B cell (primary cell): ENCODE measurements at places on chromosomes 16 and 17.
A peak's percentile ranks its signal among the peaks of the same experiment; 100 is the strongest.

- no peak for DNase-seq
Measured at GRCh38 chr16:72211110-72211509, 39.2 kb upstream of the PMFBP1 start.

- no peak for DNase-seq
Measured at GRCh38 chr16:12311877-12312276, 335.3 kb downstream of the SNX29 start.

- DNase-seq = peak; percentile 59
Measured at GRCh38 chr16:89256651-89257254, 39.2 kb downstream of the ZNF778 start.

- no peak for DNase-seq
Measured at GRCh38 chr16:12168074-12169000, 191.8 kb downstream of the SNX29 start.

DNA sequence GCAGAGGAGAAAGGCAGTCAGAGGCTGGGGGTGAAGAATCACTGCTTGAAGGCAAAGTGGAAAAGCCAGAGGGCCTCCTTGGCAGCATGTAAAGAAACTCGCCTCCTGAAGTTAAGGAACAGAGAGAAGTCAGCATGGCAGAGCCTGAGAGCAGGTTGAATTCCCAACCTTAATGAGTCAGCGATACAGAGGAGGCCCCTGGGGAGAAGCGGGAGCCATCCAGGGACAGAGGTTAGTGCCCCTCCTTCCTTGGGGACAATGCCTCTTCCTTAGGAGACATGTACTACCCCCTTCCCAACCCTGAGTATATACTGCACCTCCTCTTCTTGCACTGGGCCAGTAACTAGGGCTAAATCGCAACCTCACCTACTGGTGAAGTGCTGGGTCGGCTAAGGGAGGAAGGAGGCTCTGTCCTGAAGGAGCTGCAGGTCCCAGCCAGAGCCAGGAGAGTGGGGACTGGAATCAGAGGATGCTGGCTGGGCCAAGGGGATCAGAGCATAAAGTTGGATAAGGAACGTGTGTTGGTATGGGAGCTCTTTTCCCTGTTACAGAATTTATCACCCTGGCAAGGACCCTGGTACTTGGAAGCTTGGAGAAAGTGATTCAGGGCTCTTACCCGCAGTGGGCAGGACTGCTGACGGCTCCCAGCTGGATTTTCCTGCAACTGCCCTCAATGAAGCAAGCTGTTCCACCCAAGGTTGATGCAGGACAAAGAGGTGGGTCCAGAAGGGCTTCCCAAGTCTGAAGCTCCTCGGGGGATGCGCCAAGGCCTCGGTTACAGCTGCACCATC is 5.4 kb upstream of the AANAT start:
- no peak for DNase-seq

DNA sequence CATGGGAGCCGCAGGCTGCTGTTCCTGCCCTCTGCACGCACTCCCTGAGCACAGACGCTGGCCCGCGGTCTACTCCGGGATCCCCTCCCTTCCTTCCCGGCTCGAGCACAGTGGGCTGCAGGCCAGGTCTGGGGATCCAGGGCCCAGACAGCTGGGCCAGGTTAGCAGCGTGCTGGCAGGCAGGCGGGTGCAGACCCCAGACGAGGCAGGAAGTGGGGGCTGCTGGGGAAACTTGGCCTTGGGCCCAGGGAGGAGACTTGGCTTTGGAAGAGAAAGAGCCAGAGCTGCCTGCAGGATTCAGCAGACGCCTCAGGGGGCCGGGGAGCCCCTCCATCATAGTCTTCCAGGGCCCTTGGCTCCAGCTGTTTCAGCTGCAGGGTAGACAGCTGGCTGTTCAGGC is 30.2 kb upstream of the ABCC3 start:
- no peak for DNase-seq

- DNase-seq = no peak
Measured at GRCh38 chr17:29905086-29905878, 24.7 kb downstream of the SSH2 start.

GRCh38 chr17:79433379-79433778 is 177.5 kb downstream of the RBFOX3 start:
- no peak for DNase-seq

- DNase-seq = no peak
Measured at GRCh38 chr17:77476931-77477805, 336.4 kb downstream of the SEC14L1 start.

DNA sequence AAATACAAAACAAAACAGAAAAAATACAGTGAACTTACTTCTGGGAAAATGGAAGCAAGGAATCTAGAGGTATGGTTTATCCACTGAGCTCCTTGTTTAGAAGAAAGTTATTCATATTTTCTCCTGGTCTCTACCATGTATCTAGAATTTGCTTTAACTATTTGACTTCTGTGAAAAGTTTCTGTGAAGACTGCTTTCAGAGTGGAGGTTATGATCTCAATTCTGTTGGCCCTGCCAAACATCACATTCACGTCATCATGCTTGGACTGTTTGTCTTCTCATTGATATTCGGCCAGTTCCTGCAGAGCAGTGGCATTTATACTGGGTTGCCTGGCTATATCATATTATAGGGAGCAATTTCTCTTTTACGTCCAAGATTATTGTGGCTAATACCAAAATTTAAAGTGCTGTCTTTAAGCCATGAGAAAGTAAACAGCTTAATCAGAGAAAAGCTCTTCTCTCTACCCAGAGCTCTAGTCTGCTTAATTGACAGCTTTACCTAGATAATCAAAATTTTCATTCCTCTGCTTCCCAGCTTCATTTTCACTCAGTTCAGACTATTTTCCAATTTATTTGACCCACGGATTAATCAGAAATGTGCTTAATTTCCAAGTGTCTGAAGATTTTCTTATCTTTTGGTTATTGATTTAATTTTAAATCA is at the start of gene ABCA8:
TSS of gene ABCA8 (minus strand) at position 212 of the 661 bp plus-strand sequence. CDS start 13,358 bp downstream, outside the sequence.
- no peak for DNase-seq

GRCh38 chr17:83186751-83187421 is 107.5 kb downstream of the METRNL start:
- no peak for DNase-seq

DNA sequence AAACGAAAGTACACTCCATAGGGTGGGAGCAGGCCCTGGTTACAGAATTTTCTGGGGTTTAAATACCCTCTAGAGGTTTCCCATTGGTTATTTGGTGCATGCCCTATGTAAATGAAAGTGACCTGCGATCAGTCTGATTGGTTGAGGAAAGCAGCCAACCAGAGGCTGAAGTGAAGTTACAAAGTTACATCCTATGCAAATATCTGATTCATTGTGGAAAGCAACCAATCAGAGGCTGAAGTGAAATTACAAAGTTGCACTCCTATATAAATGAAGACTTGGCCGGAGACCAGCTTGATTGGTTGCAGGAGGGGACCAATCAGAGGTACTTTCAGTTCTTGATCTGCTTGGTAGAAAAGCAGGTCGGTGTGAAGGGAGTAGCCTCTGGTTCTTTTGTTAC is 24.4 kb downstream of the NAA60 start:
- no peak for DNase-seq

GRCh38 chr17:3660311-3660891 is 8.0 kb downstream of the TAX1BP3 start:
- DNase-seq = no peak

- DNase-seq = peak; percentile 61
Measured at GRCh38 chr17:40309031-40309948, at the start of gene RARA. RARA (plus strand) TSS chr17:40309180; CDS start chr17:40331219, 22,039 bp downstream.

DNA sequence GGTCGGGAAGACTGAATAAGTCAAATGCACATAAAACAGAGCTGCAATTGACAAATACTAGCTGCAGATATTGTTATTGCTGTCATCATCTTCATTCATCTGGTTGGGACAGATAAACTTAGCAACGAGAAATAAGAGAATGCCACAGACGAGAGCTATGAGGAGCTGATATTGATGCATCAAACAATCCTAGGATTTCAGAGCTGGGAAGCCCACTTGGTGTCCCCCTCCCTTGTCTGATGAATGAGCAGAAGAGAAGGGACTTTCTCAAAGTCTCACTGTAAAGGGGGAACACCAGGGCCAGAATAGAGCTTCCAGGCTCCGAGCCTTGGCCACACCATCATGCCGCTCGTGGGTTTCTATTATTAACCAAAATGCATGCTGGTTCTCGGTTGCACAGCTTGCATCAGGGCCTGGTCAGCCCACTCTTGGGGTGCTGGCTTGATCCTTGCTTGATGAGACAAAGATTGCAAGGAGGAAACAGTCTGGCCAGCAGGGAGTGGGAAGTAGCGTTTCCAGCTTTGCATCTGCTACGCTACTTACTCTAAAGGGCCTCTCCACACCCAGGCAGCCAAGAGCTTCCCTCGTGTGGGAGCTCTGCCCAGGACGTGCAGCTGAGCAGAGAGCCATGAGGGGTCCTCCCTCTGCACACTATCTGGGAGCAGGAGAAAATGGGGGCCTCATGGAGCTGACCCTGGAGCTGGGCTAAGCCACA is 28.4 kb upstream of the EMP2 start:
- DNase-seq = no peak

GRCh38 chr16:75042426-75043174 is 43.8 kb downstream of the ZNRF1 start:
- DNase-seq = no peak

DNA sequence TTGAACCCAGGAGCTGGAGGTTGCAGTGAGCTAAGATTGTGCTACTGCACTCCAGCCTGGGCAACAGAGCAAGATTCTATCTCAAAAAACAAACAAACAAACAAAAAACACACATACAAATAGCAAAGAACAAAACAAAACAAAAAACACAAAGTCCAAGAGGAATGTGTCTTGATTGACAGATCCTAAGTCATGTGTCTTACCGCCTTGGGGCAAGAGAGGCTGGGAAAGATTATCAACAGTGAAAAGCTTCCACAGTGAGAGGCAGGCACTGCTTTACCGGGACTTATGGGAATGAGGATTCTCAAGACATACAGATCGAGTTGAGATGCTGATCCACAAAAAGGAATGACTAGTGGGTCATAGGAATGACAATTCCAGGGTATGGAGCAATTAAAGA is 62.7 kb upstream of the GAS7 start:
- DNase-seq = no peak

GRCh38 chr16:73066927-73067670 is 19.2 kb upstream of the ZFHX3 start:
- DNase-seq = no peak

- peak; percentile 17 for DNase-seq
Measured at GRCh38 chr17:30809867-30810266, 14.6 kb downstream of the CRLF3 start.

DNA sequence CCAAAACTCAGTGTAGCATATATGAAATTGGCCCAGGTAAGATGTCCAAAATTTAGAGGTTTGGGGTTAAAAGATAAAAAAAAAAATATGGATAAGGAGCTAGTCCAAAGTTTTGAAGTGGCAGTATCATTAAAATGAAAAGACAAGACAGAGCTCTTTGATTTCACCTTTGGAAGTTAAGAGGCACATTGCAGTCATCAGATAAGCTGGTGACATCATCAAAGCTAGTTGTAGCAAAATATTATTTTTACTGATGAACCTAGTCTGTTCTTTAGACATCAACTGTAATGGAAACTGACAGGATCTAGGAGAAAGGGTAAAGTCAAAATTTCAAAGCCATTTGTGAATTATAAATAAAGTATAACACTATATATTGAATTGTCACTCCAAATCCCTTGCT is 603.7 kb upstream of the CDH8 start:
- DNase-seq = no peak

DNA sequence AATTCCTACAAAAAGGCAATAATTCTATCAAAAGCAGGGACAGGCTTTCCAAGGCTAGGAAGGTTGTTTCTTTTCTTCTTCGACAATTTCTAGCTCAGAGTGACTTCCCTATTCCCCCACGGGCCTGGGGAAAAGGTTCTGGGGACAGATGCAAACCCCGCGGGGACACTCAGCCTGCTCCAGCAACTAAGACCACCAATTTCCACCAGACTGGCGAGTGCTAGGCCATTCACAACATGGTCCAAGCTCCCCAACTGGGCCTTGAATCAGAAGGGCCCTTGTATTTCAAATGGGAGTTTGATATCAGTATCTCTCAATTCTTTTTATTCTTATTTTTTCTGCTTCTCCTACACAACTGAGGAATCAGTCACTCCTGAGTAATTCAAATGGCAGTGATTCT is 86.7 kb downstream of the USP31 start:
- no peak for DNase-seq

- no peak for DNase-seq
Measured at GRCh38 chr16:66886321-66886720, 6.0 kb downstream of the PDP2 start.

GRCh38 chr16:4806280-4806679 is 3.8 kb upstream of the ROGDI start:
- DNase-seq = no peak

- no peak for DNase-seq
Measured at GRCh38 chr16:11896486-11897176, 19.1 kb downstream of the GSPT1 start.

DNA sequence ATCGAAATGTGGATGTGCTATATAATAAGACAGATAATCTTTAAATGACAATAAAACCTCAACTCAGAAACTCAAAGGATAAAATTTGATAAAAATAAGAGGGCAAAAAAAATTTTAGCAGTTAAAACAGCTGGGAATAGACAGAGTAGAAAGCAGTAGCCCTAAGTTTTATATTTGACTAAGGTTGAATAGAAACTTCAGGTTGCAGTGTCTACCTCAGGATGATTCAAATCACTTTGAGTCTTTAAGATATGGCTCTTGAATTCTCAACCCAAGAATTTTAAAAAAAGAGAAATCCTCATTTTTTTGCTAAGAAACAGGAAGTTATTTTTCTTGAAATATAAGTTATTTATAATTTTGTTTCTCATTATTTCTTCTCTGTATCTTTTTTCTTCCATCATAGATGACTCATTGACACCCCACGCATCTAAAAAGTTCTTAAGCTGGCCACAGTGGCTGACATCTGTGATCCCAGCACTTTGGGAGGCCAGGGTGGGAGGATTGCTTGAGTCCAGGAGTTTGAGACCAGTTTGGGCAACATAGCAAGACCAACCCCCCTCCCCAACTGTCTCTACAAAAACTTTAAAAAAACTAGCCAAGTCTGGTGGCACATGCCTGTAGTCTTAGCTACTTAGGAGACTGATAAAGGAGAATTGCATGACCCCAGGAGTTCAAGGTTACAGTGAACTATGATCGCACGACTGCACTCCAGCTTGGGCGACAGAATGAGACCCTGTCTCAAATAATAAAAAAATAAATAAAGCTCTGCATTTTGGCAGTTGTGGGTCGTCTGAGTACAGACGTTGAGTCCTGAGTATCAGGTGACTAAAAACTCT is 23.9 kb downstream of the NFAT5 start:
- no peak for DNase-seq

DNA sequence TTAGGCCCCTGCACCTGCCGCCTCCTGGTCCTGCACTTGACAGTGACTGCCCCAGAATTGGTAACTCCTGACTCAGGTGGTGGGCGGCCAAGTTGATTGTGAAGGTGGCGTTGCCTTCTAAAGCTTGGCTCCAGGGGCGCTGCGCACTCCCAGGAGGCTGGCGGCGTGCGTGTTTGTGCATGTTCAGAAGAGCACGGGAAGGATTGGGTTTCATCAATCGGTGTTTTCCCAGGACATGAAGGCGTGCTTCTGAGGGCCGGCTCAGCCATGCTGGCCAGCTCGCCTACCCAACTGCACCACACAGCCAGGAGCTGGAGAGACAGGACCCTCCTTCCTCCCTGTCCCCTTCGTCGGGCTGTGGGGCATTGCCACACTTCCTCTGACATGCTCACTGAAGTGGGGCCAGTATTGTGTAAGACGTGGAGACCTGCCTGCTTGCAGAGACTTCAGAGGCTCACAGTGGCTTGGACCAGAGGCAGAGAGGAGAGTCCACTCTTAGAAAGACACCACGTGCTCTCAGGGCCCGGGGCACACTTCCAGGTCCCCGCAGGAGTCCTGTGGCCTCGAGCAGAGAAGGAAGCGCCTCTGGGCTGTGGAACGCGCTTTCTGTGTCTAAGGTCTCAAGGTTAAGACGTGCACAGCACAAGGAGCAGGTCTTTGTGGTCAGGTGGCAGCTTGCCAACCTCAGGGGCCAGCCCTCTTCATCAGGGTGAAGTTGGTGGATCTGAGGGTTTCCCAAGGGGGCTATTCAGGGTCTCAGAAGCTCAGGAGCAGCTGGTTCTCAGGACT is 2.8 kb downstream of the RAB40C start:
- DNase-seq = no peak
